ENCODE measurements at places on chromosomes 1 and 21.

GRCh38 chr1:29756085-29756484 is 519.8 kb downstream of the PTPRU start:
- no peak for DNase-seq

GRCh38 chr1:29517251-29518086 is 281.1 kb downstream of the PTPRU start:
- DNase-seq: no peak

DNA sequence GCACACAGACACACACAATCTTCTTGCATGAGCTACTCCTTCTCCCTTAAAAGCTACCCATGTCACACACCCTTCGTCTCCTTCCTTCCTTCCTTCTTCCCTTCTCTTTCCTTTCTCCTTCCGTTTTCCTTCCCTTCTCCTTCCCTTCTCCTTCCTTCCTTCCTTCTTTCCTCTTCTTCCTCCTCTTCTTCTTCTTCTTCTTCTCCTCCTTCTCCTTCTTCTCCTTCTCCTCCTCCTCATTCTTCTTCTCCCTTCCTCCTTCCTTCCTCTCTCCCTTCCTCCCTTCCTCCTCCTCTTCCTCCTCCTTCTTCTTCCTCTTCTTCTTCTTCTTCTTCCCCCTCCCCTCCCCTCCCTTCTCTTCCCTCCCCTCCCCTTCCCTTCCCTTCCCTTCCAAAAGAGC is 52.1 kb upstream of the LEPR start:
- no peak for DNase-seq

GRCh38 chr1:226978432-226979114 is 38.5 kb downstream of the COQ8A start:
- DNase-seq: no peak

- DNase-seq: peak; percentile 65
Observed at GRCh38 chr1:116737855-116738321, 16.3 kb upstream of the CD2 start.

DNA sequence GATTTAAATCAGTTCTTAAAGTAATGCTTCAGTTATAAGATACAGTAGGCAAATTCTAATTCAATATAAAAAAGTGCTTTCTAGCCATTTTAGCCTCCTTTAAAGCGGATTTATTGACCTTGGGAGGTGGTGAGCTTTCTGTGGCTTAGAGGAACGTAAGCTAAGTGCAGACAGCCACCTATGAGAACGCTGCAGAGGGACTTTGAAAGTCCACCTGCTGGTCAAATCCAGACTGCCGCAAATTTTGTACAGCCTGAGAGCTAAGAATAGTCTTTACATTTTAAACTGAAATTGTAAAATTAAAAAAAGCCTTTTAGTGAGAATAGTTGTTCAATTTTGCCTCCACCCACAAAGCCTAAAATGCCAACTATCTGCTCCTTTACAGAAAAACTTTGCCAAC is 67.0 kb upstream of the SSX2IP start:
- no peak for DNase-seq

GRCh38 chr21:45560106-45561021 is 18.1 kb upstream of the SLC19A1 start:
- no peak for DNase-seq

DNA sequence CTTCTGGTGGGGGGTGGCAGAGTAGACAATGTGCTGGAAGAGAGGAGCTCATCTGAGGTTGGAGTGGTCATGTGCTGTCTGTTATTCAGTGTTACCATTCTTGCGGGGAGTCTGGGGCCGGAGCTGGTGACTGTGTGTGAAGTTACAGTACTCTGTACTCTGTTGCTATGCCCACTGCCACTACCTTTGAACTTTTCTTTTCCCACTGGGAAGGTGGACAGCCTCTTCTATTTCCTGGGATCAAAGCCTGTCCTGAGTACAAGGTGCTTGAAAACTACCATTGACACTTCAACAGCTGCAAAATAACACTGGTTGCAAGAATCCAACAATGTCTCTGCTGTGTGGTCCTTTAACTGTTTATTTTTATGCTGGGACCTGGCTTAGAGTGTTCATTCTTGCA is 66.4 kb upstream of the ZNF326 start:
- no peak for DNase-seq

- no peak for DNase-seq
Observed at GRCh38 chr1:161718559-161719324, 2.6 kb upstream of the FCRLB start.

DNA sequence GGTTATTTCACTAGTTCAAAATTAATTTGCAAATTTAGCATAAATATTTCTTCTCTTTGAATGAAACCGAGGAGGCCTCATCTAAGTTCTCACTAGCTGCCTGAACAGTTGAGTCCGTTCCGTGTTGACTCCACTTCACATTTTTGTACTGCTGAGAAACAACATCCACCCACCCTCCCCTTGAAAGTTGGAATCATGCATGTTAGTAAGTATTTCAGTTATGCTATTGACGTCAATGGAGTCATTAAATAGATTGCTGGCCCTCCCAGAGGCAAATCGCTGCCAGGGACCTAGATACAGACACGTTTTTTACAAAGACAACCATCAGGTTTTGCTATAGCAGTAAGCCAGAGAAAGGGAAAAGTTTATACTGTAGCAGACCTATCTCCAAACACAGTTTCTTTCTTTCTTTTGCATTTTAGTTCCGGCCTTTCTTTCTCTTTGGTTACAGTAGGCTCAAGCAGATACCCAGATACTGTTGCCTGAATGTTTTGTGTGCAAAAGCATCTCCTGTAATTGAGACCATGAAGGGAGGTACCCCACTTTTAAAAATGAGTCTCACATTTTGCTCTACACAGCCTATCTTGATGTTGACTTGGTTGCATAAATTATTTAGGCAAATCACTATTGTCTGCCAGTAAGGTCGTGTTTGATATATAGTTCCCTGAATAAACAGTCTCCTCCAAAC is 262.6 kb upstream of the SGIP1 start:
- peak; percentile 74 for DNase-seq

- DNase-seq: no peak
Observed at GRCh38 chr1:119080586-119080985, 59.9 kb downstream of the WARS2 start.

GRCh38 chr1:29939079-29939478 is 702.8 kb downstream of the PTPRU start:
- no peak for DNase-seq

GRCh38 chr1:212060632-212061472 is 25.3 kb downstream of the DTL start:
- DNase-seq: no peak

DNA sequence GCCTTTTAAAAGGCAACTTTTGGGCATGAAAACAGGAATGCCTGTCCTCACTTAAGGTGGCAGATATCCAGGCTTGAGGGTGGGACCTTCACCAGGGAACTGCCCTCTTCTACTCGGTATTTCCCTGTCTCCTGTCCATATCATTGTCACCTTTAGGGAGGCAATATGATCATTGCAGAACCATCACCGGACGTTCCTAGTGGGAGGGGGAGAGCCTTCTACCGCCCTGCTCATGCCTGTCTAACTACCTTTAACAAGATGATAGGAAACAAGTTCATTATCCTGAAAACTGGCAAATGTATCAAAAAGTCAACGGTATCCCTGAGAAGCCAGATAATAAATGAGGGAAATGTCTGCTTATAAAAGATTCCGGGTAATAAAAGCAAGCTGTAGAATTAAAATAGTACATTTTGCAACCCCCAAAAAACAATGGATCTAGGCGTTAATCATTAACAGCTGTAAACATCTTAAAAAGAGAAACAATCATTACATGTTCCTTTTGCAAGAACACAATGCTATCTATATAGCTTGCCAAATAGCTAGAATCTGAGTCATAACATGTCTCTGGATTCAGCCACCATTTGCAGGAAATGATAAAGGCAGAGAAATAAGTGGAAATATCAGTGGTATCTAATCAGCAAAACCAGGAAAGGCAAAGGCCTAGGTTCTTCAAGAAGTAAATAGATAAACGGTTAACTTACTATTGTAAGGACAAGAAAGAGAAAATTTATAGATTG is 852.9 kb upstream of the ADGRL4 start:
- no peak for DNase-seq

DNA sequence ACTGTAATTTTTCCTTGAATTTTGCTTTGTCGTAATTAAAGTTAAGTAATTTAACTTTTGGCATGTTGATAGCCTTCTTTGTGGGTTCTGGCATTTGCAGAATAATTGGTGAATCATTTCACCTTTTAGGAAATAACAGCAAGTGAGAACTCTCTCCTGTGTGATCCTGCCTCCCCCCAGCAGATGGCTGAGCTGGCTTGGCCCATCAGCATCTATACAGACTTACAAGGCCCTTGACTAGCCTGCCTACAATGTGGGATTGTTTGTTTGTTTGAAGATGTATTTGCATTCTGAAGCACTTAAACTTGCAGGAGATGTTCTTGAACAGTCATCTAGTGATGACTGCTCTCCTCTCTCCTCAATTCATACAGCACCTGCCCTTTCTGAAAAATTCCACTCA is 55.9 kb downstream of the MACO1 start:
- DNase-seq: peak; percentile 22

DNA sequence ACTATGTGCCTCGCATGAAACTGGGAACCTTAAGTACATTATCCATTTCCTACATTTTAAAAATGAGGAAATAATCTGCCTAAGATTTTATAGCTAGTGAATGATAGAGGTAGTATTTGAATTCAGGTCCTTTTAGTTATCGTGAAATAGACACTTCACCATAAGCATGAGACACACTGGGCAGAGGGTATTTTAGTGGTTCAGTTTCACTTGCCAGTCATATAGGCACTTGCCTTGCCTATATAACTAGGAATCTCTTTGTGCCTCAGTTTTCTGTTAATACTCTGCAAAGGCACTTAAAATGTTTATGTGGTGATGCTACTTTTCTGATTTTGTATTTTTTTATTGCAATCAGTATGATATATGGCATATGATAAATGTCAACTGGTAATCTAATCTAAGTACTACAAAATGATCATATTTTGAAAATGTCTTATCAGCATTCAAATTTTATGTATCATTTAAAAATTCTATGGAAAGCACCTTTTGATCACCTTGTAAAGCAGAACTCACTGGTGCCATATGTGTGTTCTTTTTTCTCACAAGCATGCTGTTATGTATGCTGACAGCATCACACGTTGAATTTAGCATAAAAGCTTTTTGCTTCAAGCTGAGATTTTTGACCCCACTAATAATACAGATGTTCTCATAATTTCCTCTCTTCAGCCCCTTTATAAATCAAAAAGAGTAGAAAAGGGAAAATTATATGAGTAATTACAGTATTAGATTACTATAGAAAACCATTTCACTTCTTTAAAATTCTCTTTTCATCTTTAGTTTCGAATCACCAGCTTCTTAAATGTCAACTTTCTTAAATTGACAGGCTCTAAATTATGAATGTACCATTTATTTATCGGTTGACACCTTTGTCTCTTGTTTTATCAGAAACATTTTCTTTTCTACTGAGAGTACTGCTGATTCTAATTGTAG is 52.6 kb downstream of the RPS6KC1 start:
- no peak for DNase-seq

DNA sequence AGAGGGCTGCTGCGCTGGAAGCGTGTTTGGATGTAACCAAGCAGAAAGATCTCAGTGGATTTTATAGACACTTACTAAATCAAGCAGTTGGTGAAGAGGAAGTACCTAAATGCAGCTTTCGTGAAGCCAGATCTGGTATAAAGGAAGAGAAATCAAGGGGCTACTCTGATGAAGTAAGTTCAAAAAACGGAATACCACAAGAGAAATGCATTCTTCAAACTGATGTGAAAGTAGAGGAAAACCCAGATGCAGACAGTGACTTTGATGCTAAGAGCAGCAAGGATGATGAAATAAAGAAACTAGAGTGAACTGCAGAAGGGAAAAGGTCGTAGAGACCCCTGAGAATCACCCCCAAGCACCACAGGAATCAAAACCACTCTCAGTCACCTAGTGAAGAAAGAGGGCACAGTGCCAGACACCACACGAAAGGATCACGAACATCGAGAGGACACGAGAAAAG is 40.8 kb upstream of the NEXN start:
- DNase-seq: peak; percentile 5

- peak; percentile 38 for DNase-seq
Observed at GRCh38 chr1:119549719-119550132, 42.7 kb downstream of the HSD3B1 start.

GRCh38 chr1:63922848-63923247 is 149.0 kb downstream of the ROR1 start:
- DNase-seq: no peak

- DNase-seq: no peak
Observed at GRCh38 chr1:45442272-45442671, 48.7 kb downstream of the TESK2 start.

GRCh38 chr1:119191325-119191724 is 50.9 kb upstream of the WARS2 start:
- no peak for DNase-seq

DNA sequence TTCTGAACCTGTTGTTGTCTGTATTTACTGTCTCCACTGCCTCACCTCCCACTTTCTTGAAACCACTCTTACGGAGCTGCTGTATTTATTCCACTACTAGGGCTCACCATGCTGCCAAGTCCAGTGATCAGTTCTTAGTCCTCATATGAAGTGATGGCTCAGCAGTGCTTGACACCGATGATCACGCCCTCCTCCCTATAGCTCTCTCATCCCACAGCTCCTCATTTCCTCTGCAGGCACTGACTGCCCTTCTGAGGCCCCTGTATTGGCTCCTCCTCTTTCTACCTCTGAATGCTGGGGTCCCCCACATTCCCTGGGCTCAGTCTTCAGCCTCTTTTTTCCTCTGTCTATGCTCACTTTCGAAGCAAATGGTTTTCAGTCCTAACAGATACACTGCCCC is 3.4 kb downstream of the CLCA1 start:
- no peak for DNase-seq

DNA sequence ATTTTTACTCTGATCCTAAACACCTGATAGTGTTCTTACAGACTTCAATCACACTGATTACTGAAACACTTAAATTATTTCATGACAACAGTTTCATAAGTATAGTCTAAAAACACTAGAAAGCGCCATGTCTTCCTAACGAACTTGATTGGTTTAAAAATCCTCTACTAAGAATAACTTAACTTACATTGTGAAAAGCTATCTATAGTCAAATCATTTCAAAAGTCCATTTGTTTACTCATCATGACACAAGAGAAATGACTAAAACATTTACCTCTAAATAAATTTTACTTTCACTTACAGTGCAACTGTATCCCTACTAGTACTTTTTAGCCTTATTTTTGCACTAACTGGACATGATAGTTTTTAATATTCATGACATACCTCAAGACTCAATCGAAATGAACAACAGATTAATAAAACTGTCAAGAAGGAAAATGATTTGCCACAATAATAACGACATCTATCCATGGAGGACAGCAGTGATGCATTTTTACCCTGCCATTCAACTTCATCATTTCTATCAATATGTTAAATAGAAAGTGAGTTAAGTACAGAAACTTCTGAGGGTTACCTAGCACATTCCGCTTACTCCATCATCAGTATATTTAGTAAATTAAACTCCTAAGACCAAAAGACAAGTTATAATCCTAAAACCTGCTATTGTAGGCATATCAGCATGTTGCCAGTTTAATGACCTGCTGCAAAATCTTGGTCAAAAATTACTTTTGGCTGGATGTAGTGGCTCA is 38.4 kb downstream of the AHCTF1 start:
- DNase-seq: no peak

GRCh38 chr1:212254853-212255363 is 30.3 kb upstream of the PPP2R5A start:
- no peak for DNase-seq

GRCh38 chr1:89974256-89974655 is 20.7 kb upstream of the ZNF326 start:
- no peak for DNase-seq

Measured in activated CD4-positive, alpha-beta T cell treated with anti-CD3 and anti-CD28 coated beads for 48 hours (primary cell).